Thymus (tissue), 14 donors: ENCODE measurements at places on chromosomes 7 and 10.

- no peak for DNase-seq
Observed at GRCh38 chr7:121113288-121113687, 124.8 kb downstream of the CPED1 start.

GRCh38 chr10:129730993-129731325 lies 233.1 kb downstream of the EBF3 start:
- no peak for DNase-seq

GRCh38 chr10:43314626-43315495 lies 48.0 kb upstream of the RASGEF1A start:
- DNase-seq, result no peak

DNA sequence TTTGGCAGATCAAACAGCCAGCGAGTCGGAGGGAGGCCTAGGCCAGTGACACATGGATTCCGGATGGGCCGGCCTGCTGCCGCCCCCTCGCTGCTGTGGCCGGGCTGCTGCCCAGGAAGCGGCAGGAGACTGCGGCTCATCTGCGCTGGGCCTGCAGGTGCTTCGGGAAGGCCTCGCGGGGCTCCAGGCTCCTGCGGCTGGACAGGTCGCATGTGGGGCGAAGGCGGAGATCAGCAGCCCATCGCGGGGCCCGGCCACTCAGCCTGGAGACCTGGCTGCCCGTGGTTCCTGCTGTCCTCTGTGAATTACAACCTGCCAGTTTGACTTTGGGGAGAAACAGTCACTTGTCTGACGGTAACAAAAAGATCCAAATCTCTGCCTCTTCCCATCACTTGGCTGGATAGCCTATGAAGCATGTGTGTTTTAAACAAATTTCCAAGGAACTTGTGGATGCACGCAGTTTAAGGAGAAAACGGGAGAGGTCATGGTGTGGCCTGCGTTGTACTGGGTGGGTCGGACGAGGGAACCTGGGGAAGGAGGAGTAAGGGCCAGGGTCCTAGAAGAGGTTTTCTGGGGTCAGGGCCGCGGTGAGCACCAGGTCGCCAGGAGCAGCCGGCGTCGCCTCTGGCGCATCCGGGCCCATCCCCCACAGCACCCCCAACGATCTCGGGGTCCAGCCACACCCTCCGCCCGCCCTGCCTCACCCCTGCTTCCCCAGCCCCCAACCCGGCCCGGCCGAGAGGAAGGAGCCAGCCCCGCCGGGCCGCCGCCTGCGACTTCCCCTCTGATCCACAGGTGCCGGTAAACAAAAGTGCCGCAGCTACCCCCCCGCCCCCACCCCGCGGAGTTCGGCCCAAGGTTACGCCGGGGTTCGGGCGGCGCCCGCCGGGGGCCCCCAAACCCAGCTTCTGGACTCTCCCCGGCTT lies 1.6 kb downstream of the SPOCK2 start:
- peak; percentile 76 for DNase-seq

GRCh38 chr10:33937036-33937730 lies 602.7 kb upstream of the NRP1 start:
- no peak for DNase-seq
